ENCODE measurements at places on chromosomes 13 and 19.

- no peak for DNase-seq
Measured at GRCh38 chr13:22369090-22369489, 698.2 kb downstream of the FGF9 start.

DNA sequence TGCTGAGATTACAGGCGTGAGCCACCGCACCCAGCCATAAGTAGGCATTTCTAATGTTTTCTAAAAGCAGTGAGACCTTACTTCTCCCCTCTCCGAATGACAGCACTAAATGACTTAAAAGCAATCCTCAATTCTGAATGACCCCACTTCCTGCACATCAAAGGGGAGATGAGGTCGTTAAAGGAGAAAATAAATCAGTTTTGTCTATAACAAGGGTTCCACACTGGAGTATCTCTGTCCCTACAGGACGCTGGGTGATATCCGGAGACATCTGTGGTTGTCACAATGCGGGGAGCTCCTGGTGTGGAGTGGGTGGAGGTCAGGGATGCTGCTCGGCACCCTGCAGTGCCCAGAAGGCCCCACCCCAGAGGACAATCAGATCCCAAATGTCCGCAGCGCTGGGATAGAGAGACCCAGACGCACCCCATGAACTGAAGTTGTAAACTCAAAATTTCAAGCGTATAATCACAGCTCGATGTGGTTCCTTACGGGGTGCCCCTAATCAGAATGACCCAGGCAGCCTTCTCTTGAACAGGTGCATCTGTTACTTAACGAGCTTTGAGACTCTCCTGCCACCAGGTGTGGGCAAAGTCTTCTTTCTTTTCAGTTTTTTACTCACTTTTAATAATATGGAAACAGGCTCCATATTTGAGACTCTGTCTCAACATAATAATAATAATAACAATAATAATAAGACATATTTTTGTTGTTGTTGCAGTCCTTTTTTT lies 2.9 kb downstream of the GNG7 start:
- no peak for DNase-seq

DNA sequence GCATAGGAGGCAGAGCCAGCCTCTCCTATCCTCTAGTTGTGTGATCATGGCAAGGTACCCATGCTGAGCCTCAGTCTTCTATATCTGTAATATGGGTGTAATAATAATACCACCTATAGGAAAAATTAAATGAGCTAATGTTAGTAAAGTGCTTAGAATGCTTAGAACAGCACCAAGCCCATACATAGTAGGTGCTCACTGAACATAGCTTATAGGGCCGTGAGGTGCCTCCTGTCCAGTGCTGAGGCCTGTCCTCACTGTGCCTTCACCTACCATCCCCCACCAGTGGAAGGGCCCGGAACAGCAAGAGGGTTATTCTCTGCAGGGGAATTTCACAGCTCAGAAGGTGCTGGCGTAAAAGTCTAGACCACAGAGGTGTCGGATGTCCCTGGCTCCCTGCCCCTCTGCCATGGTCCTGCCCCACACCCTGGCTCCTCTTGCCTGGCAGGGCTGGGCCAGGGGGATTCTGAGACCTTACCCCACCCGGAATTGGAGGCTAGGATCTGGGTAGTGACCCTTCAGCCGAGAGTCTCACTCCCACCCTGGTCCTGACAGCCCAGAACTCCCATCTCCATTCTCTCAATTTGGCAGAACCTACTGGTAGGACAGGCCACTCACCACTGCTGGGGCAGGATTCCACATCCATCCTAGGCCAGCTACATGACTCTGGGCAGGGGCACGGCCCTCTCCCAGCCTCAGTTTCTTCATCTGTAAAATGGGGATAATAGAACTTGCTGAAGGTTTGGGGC lies 2.2 kb upstream of the SCN1B start:
- no peak for DNase-seq

GRCh38 chr19:13670846-13671245 lies 93.5 kb upstream of the MRI1 start:
- no peak for DNase-seq

GRCh38 chr19:4452230-4452990 lies 5.2 kb downstream of the UBXN6 start:
- DNase-seq: no peak

DNA sequence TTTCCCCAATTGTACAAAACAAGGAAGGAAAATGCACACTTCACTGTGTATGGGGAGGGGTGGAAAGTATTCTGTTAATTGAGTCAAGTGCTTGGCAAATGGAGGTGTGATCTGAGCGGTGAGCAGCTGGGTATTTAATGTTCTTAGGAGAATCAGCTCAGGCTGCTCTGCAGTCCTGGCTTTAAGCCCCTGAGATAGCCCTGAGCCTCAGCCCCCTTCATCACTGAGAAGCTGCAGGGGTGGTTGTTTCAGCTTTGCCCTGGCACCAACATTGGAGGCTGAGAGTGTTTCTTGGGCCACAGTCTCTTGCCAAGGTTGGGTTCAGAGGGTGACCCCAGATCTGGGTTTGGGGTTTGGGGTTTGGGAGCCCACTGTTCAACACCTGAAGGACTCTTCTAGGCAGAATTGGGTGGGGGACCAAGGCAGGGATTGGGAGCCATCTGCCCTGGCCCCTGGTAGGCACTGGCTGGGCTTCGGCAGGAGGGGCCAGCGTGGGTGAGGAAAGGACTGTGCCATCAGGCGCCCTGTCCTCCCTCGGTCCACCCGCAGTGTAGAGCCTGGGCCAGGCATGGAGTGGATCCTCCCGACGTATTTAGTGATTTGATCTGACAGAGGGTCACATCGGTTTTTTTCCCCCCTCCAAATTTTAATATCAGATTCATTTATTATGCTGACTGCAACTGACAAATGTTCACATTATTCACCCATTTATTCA lies 66.7 kb upstream of the ZNF536 start:
- DNase-seq: no peak

GRCh38 chr13:31803311-31803710 lies 64.0 kb downstream of the RXFP2 start:
- DNase-seq: no peak

- DNase-seq: no peak
Measured at GRCh38 chr13:101341464-101341863, 74.8 kb downstream of the NALCN start.

DNA sequence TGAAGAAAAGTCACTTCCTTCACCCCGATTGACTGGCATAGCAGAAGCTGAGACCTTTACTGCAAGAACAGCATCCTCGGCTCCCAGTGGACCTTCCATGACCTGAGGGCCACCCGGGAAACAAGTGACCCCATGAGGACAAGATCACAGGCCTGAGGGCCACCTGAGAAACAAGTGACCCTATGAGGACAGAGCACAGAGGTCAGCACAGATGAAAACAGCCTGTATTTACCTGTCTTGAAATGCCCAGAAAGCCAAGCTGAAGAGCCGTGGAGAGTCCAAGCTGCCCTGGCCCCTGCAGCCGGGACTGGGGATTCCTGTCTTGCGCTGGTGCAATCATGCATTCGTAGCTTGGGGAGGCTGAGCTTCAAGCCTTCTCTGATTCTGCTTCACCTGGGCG lies 114.2 kb upstream of the SPACA7 start:
- DNase-seq: no peak

- no peak for DNase-seq
Measured at GRCh38 chr13:93217721-93218261, 8.8 kb upstream of the GPC6 start.

GRCh38 chr13:77719128-77719527 lies 21.6 kb downstream of the SLAIN1 start:
- DNase-seq: no peak

DNA sequence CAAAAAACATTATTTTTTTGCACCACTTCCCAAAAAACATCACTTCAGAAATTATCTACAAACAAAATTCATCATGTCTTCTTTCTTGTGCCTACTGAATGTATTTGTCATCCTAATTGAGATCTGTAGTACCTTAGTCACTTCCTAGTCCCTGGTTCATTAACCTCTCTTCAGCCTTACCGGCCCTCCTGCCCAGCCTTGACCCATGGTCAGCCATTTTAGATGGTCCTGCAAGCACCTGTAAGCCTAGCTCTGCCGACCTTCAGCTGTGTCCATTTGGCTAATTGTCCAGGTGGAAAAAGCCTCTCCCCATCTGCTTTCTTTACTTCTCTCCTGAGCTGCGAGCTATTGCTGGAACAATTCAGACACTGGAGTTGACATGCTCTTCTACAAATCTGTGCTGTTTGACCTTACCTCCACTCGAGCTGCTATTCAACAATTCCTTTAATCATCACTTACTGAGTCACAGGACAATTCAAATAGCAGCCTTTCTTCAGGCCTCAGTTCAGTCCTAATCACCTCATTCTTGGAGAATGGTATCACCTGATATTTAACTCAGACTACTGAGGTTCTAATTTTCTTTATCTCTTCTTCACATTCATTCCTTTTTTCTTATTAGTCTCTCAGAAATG lies 882.5 kb downstream of the PCDH9 start:
- DNase-seq: no peak

DNA sequence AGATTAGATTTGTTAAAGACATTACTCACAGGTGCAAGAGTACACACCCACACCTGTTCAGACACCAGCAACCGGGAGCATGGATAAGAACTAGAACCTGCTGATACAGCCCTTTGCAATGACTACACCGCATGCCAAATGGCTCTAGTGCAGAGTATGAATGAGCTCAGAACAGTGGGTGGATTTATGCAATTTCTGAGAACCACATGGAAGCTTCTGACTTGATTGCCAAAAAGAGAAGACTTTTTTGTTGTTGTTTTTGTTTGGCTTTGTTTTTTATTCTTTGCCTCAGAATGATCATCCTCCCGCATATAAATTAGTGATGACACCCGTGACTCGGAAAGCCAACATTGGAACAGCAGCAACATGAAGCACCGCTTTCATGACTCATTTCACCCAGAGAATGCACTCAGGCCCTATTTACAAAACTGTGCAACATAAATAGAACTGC lies 77.4 kb upstream of the LRCH1 start:
- no peak for DNase-seq

DNA sequence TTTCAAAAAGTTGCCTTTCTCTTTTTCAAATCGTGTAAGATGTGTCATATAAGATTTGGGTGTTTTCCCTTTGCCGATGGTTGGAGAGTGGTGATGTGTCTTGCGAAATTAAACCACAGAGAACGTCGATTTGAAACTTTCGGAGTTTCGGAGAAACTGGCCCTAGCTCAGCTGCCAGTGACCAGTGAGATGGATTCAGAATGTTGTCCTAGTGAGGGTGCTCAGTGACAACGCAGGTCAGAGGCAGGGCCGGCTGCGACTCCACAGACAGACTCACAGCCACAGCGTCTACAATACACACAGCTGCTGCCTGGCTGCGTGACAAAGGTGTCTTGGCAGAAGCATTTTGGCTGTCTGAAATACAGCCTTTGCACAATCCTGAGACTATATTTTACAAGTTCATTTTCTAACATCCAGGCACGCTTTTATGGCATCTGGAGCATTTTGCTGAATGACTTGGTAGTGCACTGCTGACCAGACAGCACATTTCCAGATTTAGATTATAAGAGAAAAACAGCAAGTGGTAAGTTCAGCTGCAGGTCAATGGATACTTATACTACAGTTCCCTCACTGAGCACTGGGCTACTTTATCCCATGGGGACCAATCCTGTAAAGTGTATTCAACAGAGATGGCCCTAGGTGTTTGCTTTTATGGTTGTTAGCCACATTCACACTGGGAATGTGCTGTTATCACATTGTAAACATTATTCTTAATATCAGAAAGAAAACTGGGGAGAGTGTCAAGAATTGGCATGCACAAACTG lies 207.5 kb downstream of the KCNRG start:
- no peak for DNase-seq

DNA sequence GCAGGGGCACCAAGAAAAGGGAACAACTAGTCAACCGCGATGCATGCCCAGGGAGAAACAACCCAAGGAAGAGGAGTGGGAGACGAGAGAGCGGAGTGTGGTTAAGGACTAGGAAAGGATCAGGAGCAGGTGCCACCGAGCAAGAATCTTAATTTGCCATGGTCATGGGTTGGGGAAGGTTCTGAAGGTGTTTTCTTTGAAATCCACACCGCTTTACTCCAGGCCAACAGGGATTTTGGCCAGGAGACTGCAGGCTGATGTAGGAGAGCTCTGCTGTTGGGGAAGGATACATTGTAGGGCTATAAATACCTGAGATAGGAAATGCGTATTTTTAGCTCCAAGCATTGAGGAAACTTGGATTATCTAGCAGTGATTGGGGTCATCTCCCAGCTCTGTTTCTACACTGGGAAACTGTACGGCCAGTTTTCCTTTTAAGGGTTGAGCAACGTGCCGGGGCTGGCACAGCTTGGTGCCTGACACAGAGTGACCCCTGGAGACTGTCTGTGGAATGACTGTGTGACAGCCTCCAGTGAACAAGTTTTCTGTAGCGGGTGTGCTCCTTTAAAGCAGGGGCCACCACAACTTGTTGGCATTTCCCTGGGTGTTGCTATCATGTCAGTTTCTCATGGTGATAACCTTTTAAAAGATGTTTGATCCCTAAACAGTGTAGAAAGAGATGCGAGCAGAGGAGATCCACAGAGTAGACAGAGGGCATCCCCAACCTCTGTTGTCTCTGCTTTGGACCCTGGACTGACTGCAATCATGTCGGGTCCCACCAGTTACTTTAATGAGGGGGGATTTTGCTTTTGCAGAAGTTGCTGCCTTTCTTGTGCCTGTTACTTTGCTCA lies 34.3 kb downstream of the ZNF536 start:
- no peak for DNase-seq

GRCh38 chr19:42132030-42132628 lies at the start of gene POU2F2:
Gene POU2F2, minus strand, starts transcription at chr19:42132446. Its CDS starts 35 bp downstream, at chr19:42132411.
- no peak for DNase-seq

DNA sequence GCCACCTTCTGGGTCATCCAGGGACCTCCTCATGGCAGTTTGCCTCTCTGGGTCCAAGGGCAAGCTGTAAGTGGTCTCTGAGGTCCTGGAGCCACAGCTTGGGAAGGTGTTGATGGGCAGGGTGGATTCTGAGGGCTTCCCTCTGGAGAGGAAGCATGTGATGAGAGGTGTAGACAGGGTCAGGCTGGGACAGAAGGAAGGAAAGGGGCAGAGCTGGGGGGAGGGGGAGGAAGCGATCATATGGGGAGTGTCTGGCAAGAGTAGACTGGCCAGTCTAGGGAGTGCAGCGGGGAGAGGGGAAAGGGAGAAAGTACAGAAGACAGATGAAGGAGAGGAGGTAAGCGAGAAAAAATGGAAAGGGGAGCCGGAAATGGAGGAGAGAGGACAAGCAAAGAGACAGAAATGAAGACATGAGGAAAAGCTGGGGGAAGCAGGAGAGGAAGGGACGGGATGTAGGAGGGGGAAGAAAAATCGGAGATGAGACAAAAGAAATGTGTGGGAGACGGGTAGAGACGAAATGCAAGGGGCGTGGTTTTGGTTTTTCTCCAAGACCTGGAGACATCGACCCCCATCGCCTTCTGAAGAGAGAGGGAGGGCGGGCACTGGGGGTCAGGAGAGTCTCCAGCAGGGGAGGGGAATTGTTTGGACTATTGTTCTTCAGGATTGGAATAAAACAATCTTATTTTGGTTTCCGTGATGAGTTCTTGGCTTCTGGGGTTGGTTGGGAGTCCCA lies 26.6 kb downstream of the ZSWIM9 start:
- no peak for DNase-seq

GRCh38 chr19:54670576-54671357 lies 8.0 kb downstream of the LILRB4 start:
- no peak for DNase-seq

DNA sequence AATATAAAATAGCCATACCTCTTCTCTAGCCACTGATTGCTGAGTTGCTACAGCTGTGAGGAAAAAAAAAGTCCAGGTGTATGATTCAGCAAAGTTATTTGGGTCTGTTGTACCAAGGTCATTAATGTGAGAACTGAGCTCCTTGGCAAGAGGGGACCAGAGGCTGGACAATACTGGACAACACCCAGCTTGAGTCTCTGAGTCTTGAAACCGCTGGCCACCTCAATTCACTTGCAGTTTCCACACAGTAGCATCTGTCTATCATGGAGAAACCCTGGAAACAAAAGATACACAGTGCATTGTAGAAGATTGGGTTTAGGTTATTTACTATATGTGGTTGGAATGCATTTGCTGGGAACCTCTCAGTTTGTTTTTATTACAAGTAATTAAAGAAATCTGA lies 60.4 kb downstream of the WDFY2 start:
- DNase-seq: no peak
